ENCODE measurements at places on chromosomes 16 and 17.

- no peak for DNase-seq
Measured at GRCh38 chr16:1119766-1120576, 23.9 kb upstream of the C1QTNF8 start.

- DNase-seq = no peak
Measured at GRCh38 chr17:6749519-6749918, 6.3 kb upstream of the XAF1 start.

GRCh38 chr17:71677439-71677838, 443.4 kb upstream of the SOX9 start:
- no peak for DNase-seq

DNA sequence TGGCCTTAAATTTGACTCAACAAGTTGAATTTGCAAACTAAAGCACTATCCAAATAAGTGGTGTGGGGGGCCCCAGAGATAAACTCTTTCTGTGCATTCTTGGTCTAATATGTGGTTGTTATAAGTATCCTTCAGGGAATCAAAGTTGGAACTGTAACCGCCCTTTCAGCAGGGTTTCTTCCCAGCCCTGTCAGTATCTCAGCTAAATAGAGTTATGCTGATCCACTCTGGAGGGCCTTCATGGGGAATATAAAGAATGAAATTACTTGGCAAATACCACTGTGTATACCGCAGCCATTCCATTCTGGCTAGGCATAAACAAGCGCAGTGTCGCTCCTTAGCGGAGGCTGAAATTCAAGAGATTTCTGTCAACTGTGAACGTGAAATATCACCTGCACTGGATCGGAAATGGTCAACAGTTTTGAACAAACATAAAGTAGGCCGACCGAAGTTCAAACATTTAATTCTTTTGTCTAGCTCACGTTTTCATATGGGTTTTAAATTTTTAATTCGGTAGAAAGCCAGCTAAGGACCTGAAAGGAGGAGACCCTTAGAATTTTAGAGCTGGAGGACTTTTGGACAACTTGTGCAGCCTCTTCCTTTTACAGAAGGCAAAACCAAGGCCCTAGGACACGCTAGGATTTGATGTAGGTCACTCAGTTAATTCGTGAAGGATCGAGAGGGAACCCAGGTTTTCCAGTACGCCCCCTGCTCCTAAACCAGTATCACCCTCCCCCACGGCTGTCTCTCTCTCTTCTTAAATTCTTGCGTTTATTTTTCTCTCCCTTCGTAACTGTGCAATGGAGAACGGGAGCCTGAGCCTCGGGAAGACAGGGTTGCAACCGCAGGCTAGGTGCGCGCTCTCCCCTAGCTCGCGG, 74.7 kb downstream of the CHD9 start:
- DNase-seq = no peak

DNA sequence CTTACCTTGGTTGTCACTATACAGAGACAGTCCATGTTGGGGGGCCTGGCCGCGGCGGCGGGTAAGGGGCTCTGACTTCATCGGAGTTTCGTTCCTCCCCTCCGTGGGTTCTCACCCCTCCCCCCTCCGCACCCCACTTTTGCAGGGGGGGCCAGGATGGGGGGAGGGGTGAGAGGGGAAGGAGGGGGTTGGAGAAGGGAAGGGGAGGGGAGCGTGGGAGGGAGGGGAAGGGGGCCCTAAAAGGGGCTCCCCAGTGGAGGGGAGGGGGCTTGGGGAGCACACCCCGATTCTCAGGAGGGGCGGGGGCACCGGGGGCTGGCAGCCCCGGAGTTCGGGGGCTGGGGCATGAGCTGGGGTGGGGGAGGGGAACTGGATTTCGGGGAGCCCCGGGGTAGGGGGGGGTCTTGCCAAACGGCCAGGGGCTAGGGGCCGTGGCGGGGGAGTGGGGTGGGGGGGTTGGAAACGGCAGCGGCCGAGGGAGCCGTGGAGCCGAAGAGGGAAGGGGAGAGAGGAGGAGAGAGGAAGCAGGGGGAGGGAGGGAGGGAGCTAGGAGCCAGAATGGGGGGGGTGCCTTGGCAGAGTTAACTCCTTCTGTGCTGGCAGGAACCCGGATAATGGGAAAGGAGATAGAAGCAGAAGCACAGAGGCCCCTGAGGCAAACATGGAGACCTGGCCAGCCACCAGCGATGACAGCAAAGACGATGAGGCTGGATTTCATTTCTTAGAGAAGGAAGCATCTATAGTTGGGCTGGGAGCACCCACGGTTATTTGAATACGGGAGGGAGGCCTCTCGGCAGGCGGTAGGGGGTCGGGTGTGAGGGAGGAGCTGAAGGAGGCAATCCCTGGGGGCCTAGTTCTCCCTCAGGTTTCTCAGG, 2.3 kb downstream of the DLG4 start:
- DNase-seq = no peak

DNA sequence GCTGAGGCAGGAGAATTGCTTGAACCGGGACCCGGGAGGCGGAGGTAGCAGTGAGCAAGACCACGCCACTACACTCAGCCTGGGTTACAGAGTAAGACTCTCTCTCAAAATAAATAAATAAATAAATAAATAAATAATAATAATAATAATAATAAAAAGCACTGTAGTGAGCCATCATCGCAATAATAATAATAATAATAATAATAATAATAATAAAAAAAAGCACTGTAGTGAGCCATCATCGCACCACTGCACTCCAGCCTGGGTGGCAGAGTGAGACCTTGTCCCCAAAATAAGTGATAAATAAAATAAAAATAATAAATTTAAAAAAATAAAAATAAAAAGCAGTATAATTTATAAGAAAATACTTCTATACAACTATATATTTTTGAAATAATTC, 40.3 kb downstream of the SMURF2 start:
- no peak for DNase-seq

- no peak for DNase-seq
Measured at GRCh38 chr17:57984936-57985674, 2.9 kb downstream of the VEZF1 start.

GRCh38 chr17:38892620-38893019, 22.8 kb downstream of the LASP1 start:
- DNase-seq = no peak

DNA sequence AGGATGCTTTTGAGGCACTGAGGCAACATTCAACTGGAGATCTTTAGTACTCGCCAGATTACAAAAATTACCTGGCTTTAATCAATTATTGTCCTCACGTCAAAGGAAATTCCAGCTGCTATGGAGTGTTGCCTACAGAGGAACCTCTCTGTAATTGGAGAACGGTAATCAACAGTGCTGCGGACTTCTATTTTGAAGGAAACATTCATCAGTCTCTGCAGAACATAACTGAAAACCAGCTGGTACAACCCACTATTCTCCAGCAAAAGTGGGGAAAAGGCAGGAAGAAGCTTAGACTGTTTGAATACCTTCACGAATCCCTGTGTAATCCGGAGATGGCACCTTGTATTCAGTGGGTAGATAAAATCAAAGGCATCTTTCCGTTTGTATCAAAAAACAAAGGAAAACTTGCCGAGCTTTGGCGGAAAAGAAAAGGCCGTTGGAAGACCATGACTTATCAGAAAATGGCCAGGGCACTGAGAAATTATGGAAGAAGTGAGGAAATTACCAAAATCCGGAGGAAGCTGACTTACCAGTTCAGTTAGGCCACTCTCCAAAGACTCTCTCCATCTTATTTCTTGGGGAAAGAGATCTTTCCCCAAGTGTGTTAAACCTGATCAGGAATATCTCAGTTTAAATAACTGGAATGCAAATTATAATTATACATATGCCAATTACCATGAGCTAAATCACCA, 3.0 kb downstream of the SLC35G3 start:
- no peak for DNase-seq

DNA sequence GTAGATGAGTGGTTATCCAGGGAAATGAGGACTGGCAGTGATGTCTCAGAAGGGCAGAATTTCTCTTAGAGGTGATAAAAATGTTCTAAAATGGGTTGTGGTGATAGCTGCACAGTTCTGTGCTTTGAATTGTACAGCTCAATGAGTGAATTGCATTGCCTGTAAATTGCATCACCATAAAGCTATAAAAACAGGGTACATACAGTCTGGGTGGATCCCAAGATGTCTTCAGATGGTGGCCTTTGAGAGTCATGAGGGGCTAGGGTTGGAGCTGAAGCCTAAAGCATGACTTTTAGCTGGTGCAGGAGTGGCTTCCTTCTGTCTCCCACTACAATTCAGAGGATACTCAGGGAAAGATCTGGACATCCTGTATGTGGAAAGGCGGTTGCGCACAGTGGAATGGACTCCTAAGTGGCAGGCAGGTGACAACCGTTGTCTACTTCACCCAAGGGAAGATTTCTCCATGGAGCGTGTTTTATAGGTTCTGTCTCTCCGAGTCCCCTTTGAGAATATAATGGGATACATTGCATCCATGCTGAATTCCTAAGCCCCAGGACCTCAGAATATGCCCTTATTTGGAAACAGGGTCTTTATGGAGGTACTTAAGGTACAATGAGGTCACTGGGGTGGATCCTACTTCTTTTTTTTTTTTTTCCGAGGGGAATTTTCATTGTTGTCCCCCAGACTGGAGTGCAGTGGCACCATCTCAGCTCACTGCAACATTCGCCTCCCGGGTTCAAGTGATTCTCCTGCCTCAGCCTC, 1.6 kb upstream of the IL32 start:
- no peak for DNase-seq

- no peak for DNase-seq
Measured at GRCh38 chr17:42678951-42679491, 2.2 kb upstream of the PLEKHH3 start.

DNA sequence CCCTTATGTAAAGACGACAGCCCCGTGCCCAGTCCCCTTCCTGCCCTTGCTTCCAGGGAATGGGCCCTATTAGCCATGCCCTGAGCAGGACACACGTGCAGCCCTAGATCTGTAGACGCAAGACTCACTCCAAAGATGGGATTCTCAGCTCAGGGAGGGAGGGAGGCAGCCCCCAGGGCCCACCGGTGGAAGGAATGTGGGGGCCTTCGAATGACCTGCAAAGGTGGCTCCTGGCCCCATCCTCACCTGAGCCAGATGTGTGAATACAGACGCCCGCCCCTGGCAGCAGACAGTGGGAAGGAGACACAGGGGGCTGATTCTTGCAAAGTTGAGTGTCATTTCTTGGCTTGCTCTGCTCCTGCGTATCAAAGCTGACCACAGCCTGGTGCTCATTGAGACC, 47.8 kb downstream of the LITAF start:
- DNase-seq = no peak

GRCh38 chr17:16880843-16881230, 91.1 kb downstream of the TNFRSF13B start:
- no peak for DNase-seq

- DNase-seq = peak; percentile 45
Measured at GRCh38 chr17:75124041-75124818, 7.3 kb downstream of the NT5C start.

DNA sequence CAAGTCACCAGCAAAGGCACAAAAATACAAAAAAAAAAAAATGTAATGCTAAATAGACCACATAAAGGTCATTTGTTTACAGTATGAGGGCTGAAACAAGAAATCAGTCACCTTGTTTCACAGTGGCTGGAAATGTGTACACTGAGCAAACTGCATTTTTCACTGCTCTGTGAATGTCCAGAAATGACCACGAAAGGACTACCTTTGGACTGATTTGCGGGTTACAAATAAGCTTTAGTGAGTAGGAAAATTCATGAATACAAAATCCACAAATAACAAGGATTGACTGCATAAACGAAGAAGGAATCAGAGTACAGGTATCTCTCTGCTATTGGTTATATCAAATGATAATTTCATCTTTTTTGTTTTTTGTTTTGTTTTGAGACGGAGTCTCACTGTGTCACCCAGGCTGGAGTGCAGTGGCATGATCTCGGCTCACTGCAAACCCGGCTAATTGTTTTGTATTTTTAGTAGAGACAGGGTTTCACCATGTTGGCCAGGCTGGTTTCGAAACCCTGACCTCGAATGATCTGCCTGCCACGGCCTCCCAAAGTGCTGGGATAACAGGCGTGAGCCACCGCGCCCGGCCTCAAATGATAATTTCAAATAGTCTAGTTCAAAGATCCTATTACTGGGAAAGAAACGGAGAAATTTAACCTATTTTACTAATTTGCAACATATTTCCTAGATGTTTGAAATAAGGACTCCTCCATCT, 30.5 kb downstream of the CYTH1 start:
- DNase-seq = no peak

DNA sequence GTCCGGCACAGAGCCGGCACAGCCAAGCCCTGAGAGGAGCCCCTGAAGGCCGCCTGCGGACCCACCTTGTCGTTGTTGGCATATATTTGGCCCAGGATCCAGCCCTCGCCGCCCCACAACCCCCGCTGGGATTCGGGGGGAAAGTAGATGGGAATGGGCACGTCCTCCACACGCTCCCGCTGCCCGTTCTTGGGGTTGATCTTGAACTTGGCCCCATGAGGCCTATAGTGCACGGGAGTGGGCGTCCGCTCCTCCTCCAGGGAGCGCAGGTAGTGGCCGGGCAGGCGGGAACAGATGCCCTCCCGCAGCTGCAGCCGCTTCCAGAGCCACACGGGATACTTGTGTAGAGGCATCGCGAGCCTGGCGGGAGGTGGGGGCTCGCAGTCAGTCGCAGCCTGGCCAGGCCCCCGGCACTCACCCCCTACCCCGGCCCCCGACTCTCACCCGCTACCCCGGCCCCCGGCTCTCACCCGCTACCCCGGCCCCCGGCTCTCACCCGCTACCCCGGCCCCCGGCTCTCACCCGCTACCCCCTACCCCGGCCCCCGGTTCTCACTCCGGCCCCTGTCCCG, 387 bp downstream of the MRPL28 start:
- no peak for DNase-seq

DNA sequence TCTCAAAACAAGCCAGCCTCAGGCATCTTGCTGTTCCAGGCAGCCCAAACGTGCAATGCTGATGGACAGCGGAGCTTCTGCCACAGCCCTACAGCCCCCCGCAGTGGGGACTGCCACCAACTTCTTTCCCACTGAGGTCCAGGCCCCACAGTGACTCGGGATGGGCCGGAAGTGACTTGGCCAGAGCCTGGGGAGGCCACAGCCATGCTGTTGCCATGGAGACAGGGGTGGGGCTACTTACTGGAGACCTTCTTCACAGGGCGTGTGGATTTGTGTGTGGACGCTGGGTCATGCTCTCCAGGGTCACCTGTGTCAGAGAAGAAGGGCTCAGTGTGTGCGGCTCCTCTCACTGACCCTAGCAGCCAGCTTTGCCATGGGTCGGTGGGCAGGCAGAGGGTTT, 15.0 kb downstream of the TRIM25 start:
- no peak for DNase-seq

GRCh38 chr17:76927982-76928381, 59.8 kb downstream of the MGAT5B start:
- no peak for DNase-seq

GRCh38 chr16:54504372-54504771, 217.8 kb upstream of the IRX3 start:
- no peak for DNase-seq

DNA sequence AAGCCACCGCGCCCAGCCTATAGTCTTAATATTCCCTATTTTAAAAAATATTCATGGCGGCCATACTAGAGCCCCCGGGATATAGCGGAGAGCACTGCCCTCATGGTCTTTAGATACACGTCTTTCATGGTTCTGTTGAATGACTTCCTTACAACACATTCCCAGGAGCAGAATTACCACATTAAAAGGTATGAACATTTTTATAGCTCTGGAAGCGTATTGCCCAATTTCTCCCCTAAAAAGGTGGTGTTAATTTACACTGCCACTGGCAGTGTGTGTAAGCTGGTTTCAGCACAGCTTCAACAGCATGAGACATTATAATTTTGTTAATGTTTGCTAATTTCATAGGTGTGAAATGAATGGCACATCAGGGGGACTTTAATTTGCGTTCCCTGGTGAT, 19.0 kb downstream of the C17orf100 start:
- no peak for DNase-seq

GRCh38 chr16:55046916-55047315, 116.3 kb downstream of the IRX5 start:
- DNase-seq = no peak

- DNase-seq = no peak
Measured at GRCh38 chr17:83133302-83134121, 54.1 kb downstream of the METRNL start.

Measured in stimulated activated CD4-positive, alpha-beta T cell treated with anti-CD3 and anti-CD28 coated beads, Interleukin-12 subunit alpha, Interleukin-12 subunit beta, amount 100 ng/mL, for 48 hours (primary cell).